ENCODE measurements at places on chromosomes 5 and 9. TPM values are rescaled to one million over a fixed set of nuclear protein-coding genes. Genes with fewer than 3 reads are reported as not detected.

DNA sequence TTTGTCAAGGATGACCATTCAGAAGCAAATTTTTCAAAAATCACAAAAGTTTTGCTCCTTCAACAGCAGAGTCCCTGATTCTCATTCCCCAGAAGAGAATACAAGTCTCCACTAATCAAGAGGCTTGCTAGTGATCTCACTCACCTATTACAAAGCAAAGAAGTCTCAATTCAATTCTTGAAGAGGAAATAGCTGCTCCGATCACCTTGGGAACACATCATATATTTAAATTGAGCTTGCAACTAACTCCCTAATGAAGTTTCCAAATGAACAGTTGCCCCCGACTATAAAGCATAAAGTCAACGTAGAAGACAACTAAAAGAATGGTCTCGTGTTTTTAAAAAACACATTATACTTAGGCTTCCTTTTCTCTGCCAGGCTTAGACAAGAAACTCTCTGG is 1.6 kb downstream of the LIFR start:
- no peak for DNase-seq

DNA sequence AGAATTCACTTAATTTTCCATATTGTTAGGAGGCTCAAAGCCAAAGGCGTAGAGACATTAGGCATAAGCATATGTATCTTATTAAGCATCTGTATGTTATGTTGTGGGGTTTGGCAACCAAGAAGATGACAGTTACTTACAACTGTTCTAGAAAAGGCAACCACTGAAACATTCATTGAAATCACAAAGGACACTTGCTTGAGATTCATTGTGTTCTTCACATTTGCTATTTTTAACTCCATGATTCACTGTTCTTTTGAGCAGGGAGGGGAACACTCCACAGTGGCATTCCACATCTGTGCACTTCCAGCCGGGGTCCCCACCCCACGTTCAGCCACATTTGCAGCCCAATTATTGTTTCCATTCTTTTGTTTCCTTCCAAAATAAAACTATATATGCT is 107.1 kb downstream of the PALM2AKAP2 start:
- DNase-seq: no peak

GRCh38 chr5:92886751-92887150 is 694.3 kb downstream of the NR2F1-AS1 start:
- no peak for DNase-seq

- DNase-seq: no peak
These were observed 4.8 kb downstream of the PSMD5 start for GRCh38 chr9:120837921-120838320.

DNA sequence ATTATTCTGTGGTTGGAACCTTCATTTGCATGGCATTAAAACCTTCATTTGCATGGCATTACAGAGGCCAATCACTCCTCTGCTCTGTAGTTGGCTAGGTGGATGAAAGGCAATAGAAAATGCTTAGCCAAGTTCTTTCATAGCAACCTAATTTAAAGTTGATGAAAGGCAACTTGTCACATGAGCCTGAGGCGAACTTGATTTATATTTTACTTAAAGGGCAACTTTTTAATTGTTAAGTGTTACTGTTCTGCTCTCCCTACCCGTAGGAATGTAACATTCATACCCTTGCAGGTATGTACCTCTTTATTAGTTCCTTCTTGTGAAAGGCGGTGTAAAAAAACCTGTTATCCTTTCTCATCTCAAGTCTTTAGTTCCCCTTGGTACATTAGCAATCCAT is 7.9 kb upstream of the ERMP1 start:
- DNase-seq: no peak

- no peak for DNase-seq
These were observed 207.3 kb downstream of the ARHGAP26 start for GRCh38 chr5:142977363-142978051.

DNA sequence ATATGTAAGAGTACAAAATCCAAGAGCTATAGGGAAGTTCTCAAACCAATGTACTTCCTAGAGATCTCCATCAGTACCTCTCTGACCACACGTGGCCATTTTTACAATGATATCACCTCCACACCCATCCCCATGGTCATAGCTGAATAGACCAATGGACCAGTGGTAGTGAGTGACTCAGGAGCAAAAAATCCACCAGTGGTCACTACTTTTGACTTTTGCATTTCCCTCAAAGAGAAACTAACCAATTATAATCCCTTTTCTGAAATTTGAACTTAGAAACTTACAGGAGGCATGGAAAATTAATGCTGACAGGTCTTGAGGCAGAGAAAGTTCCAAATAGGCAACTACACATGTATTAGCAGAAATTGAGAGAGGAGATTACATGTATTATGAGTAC is 238.4 kb downstream of the TRPM3 start:
- no peak for DNase-seq

DNA sequence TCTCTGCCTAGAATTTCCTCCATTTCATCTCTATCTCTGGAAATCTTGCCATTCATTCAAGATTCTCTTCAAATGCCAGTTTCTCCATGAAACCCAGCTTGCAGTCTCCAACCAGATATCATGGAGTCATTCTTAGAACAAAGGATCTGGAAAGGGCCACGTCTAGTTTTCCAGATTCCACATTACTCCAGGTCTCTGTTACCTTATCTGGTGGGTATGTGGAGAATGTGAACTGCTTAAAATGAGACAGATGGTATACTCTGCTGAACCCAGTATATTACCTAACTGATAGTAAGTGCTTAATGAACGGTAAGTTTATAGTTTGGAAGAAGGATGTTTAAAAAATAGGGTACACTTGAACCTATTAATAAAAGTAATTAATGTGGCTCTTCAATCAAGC is 52.3 kb upstream of the ZSWIM6 start:
- DNase-seq: no peak

IRX2 gene
- 52.1 TPM for total RNA-seq

Data from lower lobe of right lung (tissue), 2 donors.